Transverse colon (tissue), 4 donors: ENCODE measurements at places on chromosomes 7 and 10.

DNA sequence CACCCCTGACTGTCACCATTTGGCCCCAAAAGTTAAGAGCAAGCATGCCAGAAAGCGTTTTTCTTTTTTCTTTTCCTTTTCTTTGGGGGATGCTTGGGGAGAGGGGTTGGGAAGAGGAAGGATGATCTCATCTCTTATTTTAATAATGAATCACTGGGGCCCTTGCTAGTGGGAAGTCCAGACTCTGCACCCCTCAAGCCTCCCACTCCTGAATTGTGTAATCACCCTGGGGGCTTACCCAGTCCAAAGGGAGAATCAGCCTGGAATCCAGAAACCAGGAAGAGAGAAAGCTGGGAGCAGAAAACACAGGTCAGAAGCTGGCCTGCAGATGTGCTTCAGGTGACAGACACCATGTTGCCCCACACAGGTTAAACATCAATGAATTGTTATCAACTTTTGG, 14.7 kb upstream of the HABP2 start:
- no peak for DNase-seq

DNA sequence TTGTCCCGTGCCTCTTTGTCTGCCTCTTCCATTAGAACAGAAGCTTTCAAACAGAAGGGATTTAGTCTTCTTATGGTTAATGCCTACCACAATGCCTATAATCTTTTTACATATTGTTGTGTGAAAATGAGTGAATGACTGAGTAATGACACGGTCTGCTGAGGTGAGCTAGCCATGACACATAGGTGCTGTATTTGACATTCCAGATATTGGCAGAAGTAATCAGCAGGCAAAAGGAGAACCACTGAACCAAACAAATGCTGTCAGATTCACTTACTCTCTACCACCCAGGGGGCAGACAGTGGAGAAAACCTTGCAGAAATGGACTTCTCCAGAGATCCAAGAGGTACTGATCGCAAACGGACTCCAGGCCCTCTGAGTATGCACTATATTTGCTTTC, 377.2 kb upstream of the VWC2 start:
- no peak for DNase-seq

- DNase-seq = no peak
Observed at GRCh38 chr10:71737834-71738197, 18.2 kb upstream of the C10orf105 start.

GRCh38 chr10:98659951-98660350, 213.2 kb upstream of the HPS1 start:
- no peak for DNase-seq

DNA sequence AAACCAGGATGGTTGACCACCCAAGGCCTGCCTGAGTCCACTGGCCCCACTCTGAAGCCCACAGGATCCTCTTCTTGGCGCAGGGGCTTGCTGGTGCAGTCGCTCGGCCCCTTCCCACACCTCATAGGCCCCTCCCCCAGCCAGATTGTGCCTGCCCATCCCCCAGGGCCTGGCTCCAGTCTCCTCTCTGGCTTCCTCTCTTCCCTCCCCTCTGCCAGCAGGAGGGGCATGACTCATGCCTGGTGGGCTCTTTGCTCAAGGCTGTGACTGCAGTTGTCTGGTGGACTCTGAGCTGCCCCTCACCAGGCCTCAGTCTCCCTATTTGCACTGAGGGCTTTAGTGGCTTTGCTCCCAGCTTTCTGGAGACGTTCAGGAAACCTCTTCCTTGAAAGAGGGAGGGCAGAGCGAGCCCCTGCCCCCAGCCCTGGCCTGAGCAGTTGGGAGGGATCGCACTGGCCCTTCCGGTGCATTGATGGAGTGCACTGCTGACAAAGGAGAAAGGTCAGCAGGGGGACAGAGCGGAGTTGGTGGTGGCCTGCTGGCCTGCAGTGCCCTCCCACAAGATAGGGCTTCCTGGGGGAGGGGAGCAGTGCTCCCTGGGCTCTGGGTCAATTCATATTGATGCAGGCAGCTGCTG, 60.7 kb downstream of the ZMIZ1 start:
- DNase-seq = no peak

DNA sequence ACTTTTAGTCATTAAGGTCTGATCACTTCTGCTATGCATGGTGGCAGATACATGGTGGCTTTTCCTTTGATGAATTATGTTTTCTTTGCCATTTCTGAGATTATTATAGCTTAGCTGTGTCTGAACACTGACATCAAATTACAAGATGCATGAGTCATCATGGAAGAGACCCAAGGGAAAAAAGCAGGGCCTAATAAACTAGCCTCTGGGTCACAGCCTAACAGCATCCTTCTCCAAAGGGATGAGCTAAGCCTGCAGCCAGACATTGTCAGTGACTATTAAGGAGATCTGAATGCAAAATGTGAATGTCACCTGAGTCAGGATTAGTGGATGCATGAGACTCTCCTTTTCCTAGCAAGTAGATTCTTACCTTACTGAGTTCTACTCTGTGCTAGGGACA, 19.1 kb upstream of the OGDHL start:
- no peak for DNase-seq

- DNase-seq = peak; percentile 25
Observed at GRCh38 chr10:30705101-30705624, 75.6 kb upstream of the LYZL2 start.

GRCh38 chr10:36266923-36267322, 624.8 kb upstream of the FZD8 start:
- no peak for DNase-seq

- DNase-seq = no peak
Observed at GRCh38 chr10:33279276-33279675, 55.2 kb downstream of the NRP1 start.

GRCh38 chr10:9229702-9230244, 1175.3 kb downstream of the GATA3 start:
- no peak for DNase-seq

- DNase-seq = peak; percentile 7
Observed at GRCh38 chr10:31321396-31321941, 2.5 kb downstream of the ZEB1 start.

DNA sequence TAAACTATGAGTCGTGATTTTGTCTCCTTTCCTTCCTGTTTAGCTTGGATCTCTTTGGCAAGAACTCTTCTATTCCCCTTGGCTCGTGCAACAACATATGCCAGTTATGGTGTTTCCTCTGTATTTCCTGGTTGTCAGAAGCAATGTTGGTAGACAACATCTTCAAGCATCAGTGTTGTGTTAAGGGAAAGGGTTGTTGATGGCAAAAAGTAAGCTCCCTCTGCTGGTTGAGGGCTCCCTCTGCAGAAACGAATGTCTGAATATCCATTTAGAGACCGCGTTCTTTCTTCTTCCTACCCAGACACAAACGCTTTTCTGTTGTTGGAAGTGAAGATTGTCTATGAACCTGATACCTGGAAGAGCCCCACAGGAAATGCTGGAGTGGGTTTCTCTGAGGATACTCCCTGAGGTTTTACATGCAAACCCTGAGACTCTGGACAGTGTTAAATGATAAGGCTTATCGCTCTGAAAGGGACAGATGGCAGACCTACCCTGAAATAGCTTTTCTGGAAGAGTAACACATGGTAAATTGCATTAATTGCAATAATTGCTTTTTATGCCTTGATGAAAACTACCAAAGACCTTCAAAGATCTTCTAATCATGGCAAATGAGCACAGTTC, 23.5 kb upstream of the C1QL3 start:
- no peak for DNase-seq

- DNase-seq = no peak
Observed at GRCh38 chr10:97960269-97961056, 70.0 kb downstream of the CRTAC1 start.

- no peak for DNase-seq
Observed at GRCh38 chr7:24755541-24756407, 1.5 kb downstream of the GSDME start.

DNA sequence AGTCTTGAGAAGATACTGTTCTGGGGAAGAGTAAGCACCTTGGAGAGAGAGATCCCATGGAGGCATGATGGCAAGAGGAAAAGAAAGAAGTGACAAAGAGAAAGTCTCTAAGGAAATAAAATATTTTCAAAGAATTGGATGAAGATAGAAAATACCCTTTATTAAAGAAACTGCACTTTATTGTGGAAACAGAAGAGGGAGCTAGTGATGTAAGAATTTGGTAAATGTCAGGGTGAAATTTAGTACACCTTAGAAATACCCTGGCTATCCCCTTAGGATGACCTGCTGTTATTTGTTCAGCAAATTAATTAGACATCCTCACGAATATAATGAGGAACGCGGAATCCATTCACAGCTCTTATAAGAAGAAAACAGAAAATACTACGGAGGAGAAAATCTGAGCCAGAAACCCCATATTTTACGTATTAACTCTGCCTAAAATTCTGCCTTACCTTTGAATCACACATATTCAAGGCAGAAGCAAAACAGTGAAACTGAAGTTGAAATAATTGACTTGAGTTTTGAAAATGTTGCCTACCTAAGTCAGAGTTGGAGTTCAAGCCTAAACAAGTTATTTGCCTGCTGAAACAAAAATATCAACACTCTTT, 90.7 kb downstream of the TFPI2 start:
- no peak for DNase-seq

DNA sequence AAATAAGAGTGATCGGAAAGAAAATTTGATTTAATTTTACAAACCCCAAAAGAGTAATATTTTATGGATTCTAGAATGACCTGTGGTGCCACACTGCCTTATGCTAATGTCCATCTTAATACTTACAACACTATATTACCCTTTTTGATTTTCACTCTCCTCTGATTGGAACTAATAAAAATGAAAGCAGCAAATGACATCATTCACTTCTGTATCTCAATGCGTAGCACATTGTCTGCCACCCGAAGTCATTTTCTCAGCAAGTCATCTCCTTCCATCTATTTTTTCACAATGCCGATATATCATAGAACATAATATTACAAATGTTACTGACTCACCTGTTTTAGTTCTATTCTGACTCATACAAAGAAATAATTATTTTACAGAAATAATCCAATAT, 127.5 kb upstream of the PCLO start:
- DNase-seq = no peak

DNA sequence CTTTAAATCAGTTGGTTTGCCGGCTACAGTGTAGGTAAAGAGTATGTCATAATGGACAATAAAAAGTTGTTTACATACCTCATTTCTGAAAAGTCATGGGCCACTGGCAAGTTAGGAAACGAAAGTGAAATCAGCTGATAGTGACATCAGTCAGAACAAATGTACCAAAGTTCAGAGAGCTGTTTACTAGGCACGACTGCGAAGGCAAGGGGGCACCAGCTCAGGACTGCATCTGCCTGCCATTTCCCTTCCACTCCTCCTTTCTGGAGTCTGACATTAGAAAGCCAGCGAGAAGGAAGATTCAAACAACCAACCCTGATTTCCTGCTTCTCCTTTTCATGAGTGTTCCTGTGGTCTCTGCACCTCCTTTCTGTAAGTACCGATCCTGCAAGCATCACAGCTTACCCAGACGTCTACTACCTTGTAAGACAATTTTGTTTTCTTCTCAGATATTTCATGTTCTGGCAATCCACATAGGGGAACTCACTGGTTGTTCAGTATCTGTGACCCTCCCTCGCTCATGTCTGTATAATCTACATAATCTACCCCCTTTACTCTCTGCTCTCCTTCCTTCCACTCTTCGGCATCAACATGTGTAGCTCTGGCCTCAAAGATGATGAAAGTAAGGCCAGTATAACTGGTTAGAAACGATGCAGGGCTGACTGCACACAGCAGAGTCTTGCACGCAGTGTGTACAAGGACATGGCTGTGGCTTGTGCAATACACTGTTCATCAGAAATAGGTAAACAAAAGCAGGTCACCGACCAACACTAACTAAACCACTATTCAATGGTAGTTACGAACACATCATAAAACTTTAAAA, at the start of gene TMEM140:
Gene TMEM140 (plus strand): TSS at position 174 of the 823 bp plus-strand sequence. CDS start 16,370 bp downstream, outside the sequence.
- DNase-seq = peak; percentile 75

DNA sequence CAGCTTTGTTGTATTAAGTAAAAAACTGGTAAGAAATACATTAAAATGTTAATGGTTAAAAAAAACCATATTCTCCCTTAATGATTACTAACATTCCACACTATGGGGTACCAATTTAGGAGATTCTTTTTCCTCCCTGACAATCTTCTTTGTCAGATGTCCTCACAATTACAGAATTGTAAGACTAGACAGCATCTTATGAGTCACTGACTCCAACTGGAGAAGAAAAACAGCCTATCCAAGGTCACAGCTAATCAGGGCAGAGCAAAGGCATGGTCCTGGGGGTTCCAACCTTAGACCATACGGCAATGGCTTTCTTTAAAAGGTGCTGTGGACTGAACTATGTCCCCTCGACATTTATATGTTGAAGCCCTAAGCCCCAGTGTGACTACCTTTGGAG, 127.6 kb downstream of the DLG5 start:
- DNase-seq = no peak

DNA sequence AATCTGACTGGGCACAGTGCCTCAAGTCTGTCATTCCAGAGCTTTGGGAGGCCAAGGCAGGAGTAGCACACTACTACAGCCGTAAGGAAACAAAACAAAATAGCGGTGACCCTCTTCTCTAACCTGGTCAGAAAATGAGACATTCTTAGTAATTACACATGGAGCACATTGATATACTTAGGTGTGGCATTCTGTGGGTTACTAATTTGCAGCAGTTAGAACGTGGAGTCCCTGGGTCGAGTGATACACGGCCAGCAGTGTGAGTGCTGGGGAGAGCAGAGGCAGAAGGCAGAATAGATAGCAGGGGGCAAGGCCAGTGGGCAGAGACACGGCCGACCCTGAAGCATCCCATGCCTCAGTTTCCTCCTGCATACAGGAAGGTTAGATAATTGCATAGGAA, 28.9 kb upstream of the SFMBT2 start:
- no peak for DNase-seq

DNA sequence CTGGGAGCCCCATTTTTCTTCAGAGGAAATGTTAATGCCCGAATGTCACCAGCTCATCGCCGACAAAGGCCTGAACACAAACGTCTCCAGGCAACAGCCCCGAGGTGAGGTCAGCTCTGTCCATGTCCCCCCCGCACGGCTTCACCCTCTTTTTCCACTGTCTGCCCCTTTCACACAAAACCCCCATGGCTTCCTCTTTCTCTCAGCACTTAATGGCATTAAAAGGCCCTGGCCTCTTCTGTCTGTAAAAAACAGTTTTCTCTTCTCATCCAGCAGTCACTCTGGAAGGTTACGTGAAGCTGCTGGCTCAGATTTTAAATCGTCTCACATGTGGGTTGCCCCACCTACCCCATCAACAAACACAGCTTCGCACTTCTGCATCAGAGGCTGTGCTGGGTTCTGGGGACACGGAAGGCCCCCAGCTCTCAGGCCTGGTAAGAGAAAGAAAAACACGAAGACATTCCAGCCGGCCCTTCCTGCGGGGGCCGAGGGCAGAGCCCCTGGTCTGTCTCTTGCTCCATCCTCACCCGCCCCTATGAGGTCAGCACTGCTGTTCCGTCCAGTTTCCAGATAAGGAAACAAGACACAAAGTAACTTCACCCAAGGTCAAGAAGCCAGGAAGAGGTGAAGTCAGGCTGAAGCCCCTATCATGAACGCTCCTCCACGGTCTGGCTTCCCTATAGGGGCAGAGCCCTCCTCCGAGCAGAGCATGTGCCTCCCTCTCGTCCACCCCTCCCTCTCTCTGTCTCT, 91.1 kb upstream of the PDGFA start:
- DNase-seq = no peak

- no peak for DNase-seq
Observed at GRCh38 chr7:131839967-131840690, 283.7 kb upstream of the PODXL start.

- no peak for DNase-seq
Observed at GRCh38 chr7:151046603-151047573, 1.4 kb upstream of the ASIC3 start.

- DNase-seq = no peak
Observed at GRCh38 chr10:131994435-131994834, 12.7 kb upstream of the BNIP3 start.
